ENCODE measurements at places on chromosomes 7 and 10. TPM values are rescaled to one million over a fixed set of nuclear protein-coding genes. Genes with fewer than 3 reads are reported as not detected.

OR2A7 gene
- 13.1 TPM for total RNA-seq

ZNF488 gene
- total RNA-seq = 1.3 TPM

LRMDA gene
- 2.5 TPM for total RNA-seq

ICA1 gene
- 46.1 TPM for total RNA-seq

GRCh38 chr10:70565556-70566514, 36.7 kb downstream of the PRF1 start:
- H3K27me3 ChIP-seq = no peaks in the 10 kb centered on the region
- H3K4me1 ChIP-seq = no peaks in the 10 kb centered on the region
- H3K27ac ChIP-seq = no peak overlapping the region
- H3K4me3 ChIP-seq = no peak overlapping the region
- H3K36me3 ChIP-seq = no peaks in the 10 kb centered on the region

GRCh38 chr10:784403-785088, 95.1 kb upstream of the DIP2C start:
- H3K4me1 ChIP-seq = no peaks in the 10 kb centered on the region
- H3K27me3 ChIP-seq = peaks cover 6% of the 10 kb centered on the region
- no peaks in the 10 kb centered on the region for H3K36me3 ChIP-seq

DNA sequence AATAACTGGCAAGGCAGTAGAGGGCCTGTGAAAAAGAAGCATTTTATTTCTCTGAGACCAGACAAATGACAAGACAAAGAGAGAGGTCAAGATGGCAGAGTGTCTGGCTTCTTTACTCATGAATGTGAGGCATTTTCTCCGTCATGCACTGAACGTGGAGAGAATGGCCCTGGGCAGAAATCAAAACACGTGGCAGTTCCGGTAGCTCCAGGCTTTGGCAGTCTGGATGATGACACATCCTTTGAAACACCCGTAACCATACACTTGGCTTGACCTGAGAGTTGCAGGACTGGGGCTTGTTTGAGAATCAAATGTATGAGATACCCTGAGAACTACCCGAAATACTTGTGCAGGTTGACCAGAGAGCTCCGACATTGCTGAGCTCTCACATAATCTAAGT, 537.6 kb downstream of the ACTR3B start:
- no peaks in the 10 kb centered on the region for H3K4me1 ChIP-seq
- H3K27me3 ChIP-seq = no peaks in the 10 kb centered on the region
- no peak overlapping the region for H3K27ac ChIP-seq
- H3K36me3 ChIP-seq = no peaks in the 10 kb centered on the region

DNA sequence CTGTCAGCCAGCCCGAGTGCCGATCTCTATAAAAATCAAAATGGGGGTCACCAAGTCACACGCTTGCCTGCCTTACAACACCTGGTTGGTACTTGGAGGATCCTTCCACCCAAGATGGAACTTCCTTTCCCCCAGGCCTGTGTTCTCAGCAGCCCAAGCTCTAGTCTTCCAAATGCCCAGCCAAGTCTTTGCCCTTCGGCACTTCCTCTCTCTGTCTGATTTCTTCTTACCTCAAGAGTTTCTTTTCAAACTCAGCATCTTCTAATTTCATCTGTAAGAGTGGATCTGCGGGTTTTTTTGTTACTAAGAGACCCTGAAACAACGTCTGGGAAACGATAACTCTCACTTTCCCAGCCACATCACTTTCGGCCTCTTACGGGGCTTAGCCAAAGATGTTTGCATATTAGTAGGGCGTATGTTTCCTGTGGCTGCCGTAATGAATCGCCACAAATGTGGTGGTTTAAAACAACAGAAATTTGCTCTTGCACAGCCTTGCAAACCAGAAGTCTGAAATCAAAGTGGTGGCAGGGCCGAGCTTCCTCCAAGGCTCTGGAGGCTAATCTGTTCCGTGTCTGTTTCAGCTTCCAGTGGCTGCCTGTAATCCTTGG, 219.9 kb downstream of the TCF7L2 start:
- H3K4me1 ChIP-seq = no peaks in the 10 kb centered on the region
- no peak for DNase-seq
- no peak overlapping the region for H3K4me3 ChIP-seq
- no peak overlapping the region for H3K27ac ChIP-seq
- H3K36me3 ChIP-seq = no peaks in the 10 kb centered on the region

- DNase-seq = no peak
- H3K36me3 ChIP-seq = no peaks in the 10 kb centered on the region
- H3K4me3 ChIP-seq = no peak overlapping the region
Measured at GRCh38 chr10:45461034-45461433, 87.0 kb downstream of the ALOX5 start.

DNA sequence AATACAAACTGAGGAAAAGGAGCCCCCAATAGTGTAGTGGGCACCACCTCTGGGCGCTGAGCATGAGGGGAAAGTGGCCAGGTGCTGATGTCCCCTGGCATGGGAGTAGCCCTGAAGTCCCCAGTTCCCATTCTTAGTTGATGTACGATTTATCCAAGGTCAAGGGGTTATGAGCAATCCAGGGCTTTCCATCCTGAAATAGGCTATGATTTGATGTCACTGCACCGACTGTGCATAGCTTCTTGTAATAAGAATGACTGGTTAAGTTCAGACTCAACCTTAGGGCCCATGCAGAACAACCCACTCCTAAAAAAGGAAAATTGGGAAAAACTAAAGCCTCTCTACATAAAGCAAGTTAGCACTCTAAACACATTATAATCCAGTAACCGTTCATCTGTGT, 4.4 kb downstream of the FRAT1 start:
- DNase-seq = no peak
- no peak overlapping the region for H3K4me3 ChIP-seq
- no peak overlapping the region for H3K27ac ChIP-seq
- H3K27me3 ChIP-seq = no peaks in the 10 kb centered on the region
- peaks cover 3% of the 10 kb centered on the region for H3K4me1 ChIP-seq

GRCh38 chr10:35640951-35641675, 983 bp downstream of the FZD8 start:
- peak overlapping the region; percentile 78 for H3K4me3 ChIP-seq
- no peaks in the 10 kb centered on the region for H3K27me3 ChIP-seq
- peak; percentile 69 for DNase-seq
- peaks cover 8% of the 10 kb centered on the region for H3K4me1 ChIP-seq
- peak overlapping the region; percentile 88 for H3K27ac ChIP-seq
